Activated naive CD4-positive, alpha-beta T cell treated with anti-CD3 and anti-CD28 coated beads for 36 hours (primary cell): ENCODE measurements at places on chromosomes 2 and 18. TPM values are rescaled to one million over a fixed set of nuclear protein-coding genes. Genes with fewer than 3 reads are reported as not detected.

GRCh38 chr18:35816003-35816402, 156.5 kb upstream of the RMP24 start:
- DNase-seq: no peak

DNA sequence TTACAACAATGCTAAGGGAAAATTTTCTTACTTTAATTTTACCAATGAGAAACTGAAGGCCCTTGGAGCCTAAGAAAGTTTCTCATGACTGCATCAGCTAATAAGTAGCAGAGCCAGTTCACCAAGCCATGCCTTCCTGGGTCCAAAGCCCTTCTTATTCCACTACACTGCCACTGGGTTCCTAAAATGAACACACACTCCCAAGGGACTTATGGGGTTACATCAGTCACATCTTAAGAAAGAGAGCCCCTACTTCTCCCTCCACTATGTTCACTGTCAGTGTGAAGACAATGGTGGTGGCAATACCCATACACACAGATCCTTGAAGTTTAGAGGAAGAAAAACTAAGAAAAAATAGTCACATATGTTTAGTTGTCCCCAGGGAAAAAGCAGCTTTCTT, 20.6 kb downstream of the MBD2 start:
- no peak for DNase-seq

- DNase-seq: no peak
Measured at GRCh38 chr18:74284980-74285355, 6.8 kb downstream of the CYB5A start.

Gene CFAP53
- total RNA-seq: 0.40 TPM

DNA sequence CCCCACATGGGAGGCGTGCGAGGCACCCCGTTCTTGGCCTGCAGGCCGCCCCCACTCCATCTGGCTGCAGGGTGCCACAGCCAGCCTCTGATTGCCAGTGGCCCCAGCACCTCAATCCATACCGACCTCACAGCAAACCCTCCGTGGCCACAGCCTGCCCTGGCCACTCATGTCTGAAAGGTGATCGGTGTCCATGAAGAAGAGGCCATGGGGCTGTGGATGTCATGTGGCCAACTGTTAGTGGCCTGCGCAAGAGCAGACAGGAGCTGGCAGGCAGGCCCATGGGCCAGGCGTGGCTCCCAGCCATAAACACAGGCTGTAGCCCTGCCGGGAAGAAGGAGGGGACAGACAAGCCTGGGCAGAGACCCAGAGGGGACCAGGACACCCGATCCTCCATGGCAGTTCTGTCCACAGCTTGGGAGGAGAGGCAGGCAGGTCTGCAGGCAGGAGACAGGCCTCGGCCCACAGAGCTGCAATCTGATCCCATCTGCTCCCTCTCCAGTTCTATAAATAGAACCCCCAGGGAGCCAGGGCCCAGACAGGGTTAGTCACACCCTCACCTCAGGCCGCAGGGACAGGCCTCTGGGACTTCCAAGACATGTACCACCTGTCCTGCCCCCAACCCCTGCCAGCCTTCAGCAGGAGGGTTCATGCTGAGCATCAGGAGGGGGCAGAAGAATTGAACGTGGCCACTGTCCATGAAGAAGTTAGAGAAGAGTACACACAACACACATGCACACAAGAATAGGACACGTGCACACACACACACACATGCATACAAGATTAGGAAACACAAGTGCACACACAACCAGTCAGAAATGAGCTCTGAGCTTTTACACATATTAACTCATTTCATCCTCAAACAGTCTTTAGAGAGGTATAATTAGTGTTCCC, 16.9 kb downstream of the STEAP3 start:
- no peak for DNase-seq

DNA sequence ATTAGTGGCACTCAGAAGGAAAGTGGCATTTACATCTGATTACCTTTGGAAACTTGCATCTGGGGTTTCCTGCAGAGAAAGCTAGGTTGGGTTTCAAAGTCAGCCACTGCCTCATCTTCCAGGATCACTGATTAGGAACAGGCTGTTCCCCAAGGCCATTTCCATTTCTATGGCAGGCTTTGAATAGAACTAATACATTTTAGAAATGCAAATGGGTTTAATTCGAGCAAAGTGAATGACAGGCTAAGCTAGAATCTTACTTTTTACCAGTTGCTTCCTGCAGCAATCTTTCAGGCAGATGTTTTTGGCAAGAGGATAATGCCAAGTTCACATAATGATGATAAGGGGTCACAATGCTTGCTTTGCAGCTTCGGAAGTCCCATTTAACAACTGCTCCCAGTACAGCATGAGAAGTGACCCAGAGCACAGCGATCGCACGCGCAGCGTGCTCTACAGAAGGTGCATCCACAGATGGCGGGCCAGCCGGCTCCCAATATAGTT, 336.7 kb downstream of the LPIN1 start:
- no peak for DNase-seq
